ENCODE measurements at places on chromosomes 3 and 15.

DNA sequence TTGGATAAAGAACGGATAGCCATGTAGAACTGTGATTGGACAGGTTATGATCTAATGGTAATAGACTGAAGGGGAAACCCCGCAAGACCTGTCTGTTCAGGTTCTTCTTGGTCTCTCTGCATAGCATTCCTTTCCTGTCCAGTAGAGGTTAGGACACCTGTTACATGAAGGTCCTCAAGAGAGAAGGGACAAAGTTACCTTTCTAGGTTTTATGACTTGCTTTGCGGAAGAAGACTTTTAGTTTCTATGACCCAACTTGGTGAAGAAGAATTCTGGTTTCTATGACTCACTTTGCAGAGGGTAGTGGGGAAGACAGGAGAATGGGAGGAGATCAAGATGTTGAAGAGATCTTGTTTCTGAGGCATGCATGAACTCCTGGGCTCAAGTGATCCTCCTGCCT is 97.9 kb upstream of the C3orf80 start:
- DNase-seq, result no peak

- DNase-seq, result no peak
These were observed 50.3 kb upstream of the ITGA11 start for GRCh38 chr15:68482246-68482645.

DNA sequence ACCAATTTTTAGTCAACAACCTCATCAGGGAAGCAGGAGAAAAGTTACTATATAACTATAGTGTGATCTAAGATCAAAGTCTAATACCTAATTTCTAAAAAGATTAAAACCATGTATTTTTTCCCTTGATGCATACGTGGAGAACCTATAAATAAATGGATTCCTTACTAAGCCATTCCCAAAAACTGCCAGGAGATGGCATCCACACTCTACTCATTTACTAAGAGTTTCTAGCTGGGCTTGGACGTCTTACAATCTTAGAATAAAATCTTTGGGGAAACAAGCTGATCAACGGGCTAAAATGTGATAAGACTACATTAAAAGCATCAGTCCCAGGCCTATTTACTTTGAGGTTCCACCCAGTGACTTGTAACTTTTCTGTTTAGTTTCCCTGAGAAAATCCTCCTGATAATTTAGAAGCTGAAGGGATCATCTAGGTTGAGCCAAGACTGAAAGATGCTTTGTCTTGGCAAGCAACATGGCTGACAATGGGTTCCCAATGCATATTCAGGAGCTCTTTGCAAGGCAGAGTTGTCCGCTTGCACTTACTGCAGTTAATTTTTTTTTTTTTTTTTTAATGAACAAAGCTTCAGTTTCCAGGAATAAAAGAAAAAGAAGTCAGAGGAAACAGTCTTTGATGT is 85.5 kb upstream of the FGF12 start:
- DNase-seq, result peak; percentile 48

DNA sequence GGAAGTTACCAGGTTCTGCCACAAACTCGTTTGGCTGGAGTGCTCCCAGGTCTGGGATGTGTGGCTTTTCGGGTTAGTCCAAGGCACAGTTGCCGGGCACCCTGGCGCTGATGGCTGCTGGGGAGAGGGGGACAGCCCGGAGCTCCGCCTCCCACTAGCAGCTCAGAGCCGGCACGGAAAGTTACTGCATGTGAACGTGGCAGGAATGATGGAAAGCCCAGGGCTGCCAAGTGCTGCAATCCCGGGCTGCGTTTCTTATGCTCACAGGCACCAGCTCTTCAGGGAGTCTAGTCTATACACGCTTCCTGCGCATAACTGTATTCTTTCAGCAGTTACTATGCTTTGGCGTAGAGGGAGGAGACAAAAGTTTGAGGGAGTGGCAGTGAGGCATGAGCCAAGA is 141.8 kb upstream of the ICE2 start:
- DNase-seq, result no peak

DNA sequence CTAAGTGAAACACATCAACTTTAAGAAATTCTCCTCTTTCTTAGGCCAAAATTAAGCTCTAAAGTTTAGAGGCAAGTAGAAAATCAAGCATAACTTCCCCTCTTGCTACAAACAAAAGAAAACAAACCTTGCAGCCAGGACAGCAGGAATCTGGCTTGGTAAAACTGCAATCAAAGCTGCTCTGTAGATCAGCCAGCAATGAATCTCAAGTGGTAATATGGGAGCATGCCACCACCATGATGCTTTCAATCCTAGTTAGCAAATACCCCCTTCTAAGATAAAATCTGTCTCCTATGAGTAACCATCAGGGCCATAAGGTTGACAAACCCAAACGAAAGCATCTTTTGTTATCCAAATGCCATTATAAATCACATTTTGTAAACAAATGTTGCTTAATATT is 208.3 kb upstream of the PLSCR5 start:
- no peak for DNase-seq

Measured in HCEC 1CT (cell line).